Right ventricle myocardium inferior (tissue), 1 donor: ENCODE measurements at places on chromosomes 7 and 10. TPM values are rescaled to one million over a fixed set of nuclear protein-coding genes. Genes with fewer than 3 reads are reported as not detected.

DNA sequence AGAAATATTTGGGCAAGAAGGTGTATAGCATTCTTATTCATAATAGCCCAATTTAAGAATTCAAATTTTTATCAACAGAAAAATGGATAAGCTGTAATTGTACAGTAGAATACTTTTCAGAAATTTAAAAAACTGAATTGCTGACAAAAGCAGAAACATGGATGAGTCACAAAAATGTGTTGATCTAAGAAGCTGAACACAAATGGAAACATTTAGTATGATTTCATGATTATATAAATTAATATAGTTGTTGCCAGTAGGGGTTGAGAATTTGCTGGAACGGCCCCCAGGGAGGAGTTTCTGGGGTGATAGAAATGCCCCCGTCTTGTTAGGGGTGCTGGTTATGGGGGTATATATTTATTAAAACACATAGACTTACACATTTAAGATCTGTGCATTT, 179.1 kb downstream of the KLF6 start:
- DNase-seq, result no peak

DNA sequence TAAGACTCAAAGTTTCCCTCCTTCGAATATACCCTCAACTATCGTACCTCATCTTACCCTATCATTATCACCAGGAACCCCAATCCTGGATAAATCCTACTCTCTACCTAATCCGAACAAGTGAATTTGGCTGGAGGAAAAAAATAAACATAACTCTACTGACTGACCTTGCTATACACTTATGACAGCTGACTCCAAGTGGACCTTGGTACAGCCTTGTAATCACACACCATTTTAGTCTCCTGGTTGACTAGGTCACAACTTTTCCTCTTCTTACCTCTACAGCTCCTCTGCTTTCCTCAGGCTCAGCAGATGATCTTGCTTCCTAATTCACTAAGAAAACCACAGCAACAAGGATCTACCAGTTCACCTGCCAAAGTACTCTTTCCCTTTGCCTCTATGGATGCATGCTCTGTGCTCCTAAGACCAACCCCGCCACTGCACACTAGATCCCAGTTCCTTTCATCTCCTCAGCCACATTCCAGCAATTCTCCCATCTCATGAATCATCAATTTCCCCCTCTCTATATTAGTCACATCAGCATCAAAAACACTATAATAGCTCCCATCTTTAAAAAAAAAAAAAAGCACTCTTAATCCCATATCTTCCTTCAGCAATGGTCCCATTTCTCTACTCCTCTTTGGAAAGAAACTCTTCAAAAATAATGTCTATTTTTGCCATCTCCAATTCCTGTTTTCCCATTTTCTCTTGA, 35.5 kb downstream of the COA1 start:
- DNase-seq, result no peak

DNA sequence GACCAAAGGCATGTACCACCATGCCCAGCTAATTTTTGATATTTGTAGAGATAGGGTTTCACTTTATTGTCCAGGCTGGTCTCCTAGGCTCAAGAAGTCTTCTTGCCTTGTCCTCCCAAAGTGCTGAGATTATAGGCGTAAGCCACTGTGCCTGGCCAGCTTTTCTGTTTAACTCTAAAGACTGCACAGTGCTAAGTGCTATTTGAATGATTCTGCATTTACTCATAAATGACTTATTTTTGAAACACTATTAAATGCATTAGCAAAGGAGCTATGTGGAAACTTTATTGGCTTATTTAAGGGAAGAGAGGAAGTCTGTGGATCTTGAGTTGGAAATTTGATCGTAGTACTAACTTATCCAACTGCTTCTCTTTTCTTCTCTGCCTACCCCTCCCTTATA, 89.1 kb downstream of the NT5C2 start:
- DNase-seq, result no peak

GRCh38 chr10:69861251-69862240, 59.8 kb downstream of the COL13A1 start:
- no peak for DNase-seq

- no peak for DNase-seq
Observed at GRCh38 chr7:150992051-150992640, 1.3 kb downstream of the NOS3 start.

GRCh38 chr7:1800902-1801301, 130.8 kb downstream of the ELFN1 start:
- DNase-seq, result no peak

Gene COPS6
- 117 TPM for total RNA-seq

Gene BBS9
- total RNA-seq, result 10.2 TPM

Gene MAD1L1
- total RNA-seq, result 19.1 TPM
